OCI-LY7 (cell line): ENCODE measurements at places on chromosomes 4 and X. TPM values are rescaled to one million over a fixed set of nuclear protein-coding genes. Genes with fewer than 3 reads are reported as not detected.

The JADE3 gene
- total RNA-seq = 10.7 and 12.8 TPM in 2 replicates

DNA sequence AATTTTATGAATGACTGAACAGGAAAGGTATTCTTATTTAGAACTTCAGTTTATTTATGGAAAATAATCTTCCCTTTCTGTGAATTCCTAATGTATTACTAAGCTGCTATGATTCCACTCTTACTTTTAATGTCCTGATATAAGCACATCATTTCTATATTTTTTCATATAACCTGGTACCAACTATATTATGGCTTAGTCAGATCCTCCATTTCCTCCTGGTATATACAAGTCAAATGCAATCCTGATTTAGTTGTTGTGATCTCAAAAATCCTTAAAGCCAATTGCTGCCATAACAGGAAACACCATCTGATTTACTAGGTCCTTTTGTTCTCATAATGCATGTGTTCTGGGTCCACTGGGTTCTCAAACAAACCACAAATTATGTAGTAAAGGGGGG, 26.8 kb downstream of the TRMT2B start:
- no peak for DNase-seq

- no peak for DNase-seq
These were observed 48.8 kb upstream of the MAN2B2 start for GRCh38 chr4:6526156-6526555.

GRCh38 chr4:123265443-123265842, 131.2 kb upstream of the SPRY1 start:
- no peak for DNase-seq

DNA sequence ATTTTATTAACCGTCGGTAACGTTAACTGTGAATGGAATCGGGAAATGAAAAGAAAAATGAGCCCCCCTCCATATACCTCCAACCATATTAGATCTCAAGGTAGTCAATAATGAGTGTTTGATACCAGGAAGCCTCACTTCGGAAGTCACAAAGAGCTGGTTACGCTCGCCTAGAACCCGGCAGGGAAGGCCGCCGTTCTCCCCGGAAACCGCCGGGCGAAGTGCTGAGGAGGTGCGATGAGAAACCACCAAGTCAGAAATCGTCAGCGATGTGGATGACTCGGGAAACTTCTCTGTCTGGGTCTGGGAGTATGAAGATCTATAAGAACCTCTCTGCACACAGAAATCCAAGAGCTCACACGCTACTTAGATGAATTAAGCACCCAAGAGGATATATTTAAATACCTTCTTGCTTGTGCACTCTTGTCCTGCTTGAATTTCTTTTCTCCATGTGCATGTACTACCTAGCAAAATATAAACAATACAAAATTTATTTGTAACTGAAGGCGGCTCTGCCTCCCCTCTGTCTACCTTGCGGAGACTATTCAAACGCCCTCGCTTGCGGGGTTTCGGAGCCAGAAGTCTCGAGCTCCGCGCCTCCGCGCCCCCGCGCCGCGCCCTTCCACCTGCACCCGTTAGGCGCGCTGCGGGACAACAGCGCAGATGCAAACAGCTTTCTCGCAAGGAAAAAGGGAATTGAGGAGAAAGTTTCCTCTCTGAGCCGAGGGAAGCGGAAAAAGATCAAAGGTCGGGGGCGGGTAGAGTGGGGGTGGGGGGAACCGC, 17.8 kb downstream of the NKX6-1 start:
- no peak for DNase-seq

- no peak for DNase-seq
These were observed 65.8 kb downstream of the EPHA5 start for GRCh38 chr4:65604515-65604914.

GRCh38 chr4:9979101-9979701, 42.1 kb downstream of the SLC2A9 start:
- DNase-seq = no peak

DNA sequence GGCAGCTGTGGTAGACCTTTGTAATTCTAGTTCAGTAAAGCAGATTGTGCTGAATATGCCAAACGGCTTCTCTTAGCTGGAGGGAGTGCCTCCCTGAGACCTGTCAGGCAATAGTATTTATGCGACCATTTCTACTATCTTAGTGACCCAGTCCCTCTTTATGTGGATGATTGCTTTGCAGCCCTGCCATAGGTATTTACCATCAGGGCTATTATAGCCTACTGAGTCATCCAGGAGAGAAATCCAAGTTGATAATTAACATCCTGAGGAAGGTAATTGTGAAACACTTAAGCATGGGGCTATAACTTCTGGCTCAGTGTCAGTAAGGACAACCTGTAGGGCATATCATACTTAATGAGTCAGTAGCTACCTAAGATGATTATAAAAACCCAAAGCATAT, 103.9 kb upstream of the MAOA start:
- DNase-seq = no peak

DNA sequence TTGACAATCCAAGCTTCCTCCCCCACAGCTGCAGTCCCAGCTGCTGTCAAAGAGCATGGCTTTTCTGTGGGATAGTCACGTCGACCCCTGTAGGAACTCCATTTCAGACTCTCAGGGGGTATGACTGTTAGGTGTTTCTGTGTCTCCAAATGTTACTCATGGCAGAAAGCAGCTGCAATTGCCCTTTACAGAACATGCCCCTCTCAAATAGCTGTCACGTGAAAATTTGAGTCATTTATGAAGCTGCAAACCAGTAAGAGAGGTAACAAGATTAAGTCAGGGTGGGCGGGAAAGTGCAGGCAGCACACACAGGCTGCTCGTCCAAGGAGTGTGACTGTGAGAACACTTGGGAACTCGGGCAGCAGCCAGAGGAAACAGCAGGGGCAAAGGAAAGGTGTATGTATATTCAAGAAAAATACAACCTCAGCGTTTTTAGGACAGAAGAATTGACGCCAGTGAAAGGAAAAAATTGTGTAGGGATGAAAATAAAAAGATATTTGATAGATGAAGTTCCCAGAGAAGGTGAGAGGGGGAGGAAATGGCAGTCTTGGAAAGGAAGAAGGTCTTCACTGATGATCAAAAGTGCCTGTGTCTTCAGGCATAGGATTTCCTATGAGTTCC, 66.5 kb upstream of the TMEM184C start:
- no peak for DNase-seq

- no peak for DNase-seq
These were observed 10.2 kb upstream of the GLOD5 start for GRCh38 chrX:48751343-48751742.

DNA sequence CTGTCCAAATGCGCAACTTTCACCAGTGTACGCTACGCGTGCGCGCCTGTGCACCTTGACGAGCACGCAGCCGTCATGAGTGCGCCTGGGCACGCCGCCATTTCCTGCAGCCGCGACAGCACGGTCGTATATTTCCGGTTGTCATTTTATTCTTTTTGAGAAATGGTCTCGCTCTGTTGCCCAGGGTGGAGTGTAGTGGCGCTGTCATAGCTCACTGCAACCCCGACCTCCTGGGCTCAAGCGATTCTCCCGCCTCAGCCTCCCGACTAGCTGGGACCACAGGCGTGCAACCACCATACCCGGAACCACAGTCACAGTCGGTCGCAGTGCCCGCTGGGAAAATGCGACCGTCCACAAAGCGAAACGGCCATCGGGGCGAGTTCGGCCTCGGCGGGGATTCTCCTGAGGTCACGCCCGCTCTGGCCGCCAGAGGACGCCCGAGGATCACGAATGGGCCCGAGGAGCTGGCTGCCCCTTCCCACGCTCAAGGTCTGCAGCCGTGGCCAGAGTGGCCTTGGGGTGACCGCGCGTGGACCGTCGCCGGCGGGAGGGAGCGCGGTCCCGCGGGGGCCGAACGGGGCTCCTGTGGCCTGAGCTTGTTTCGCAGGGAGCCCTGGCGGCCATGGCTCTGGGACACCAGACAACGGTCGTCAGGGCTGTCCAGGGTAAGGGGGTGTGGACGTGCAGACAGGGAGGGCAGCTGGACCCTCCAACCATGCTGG, 23.7 kb upstream of the PNMA3 start:
- peak; percentile 50 for DNase-seq

GRCh38 chr4:99457270-99457669, 22.1 kb upstream of the ADH7 start:
- no peak for DNase-seq

DNA sequence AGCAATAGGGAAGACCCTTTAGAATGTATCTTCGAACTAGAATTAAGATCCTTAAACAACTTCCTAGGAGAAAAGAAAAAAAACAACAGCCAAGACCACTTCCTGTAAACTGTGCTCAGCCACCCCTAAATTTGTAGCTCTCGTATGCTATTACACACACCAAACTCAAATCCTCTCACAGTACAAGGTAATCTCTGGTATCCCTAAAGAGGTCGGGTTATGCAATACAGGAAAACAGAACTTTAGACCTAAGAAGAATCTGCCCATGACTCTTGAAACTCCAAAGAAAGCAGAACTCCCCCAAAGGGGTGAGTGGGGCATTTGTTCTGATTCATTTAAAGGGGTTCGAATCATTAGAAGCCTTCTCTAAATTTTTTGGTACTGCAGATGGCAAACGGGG, 170.9 kb upstream of the CASK start:
- DNase-seq = peak; percentile 5

- DNase-seq = no peak
These were observed 9.7 kb downstream of the CXorf38 start for GRCh38 chrX:40637687-40638086.

- DNase-seq = no peak
These were observed 124.4 kb downstream of the CPE start for GRCh38 chr4:165502916-165503907.

- DNase-seq = no peak
These were observed 192.0 kb downstream of the SMIM20 start for GRCh38 chr4:26105815-26106699.

DNA sequence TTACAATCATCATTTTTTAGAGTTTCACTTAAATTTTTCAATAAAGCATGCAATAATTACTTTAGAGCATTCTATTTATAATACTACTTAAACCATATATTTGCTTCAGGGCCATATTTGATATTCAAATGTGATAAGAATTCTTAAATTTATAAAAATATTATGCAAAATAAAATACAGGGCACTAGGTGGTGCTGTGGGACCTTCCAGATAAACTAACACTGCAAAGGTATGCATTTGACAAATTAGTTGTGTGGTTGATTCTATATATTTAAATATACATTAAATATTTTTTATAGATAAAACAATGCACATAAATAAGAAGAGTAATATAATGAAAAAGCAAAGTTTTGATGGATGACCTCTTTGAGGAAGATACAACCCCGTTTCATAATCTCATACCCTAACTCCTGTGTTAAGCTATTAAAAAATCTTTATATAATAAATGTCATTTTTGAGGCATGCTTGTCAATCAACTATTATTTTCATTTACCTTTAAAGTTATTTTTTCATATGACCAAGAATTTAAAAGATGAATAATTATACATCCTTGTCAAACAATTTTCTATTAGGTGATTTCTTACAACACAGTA, 128.4 kb downstream of the REELD1 start:
- DNase-seq = peak; percentile 42

The AVPR2 gene
- 0.46 TPM in 1 of 2 replicates, not detected in the other for total RNA-seq

DNA sequence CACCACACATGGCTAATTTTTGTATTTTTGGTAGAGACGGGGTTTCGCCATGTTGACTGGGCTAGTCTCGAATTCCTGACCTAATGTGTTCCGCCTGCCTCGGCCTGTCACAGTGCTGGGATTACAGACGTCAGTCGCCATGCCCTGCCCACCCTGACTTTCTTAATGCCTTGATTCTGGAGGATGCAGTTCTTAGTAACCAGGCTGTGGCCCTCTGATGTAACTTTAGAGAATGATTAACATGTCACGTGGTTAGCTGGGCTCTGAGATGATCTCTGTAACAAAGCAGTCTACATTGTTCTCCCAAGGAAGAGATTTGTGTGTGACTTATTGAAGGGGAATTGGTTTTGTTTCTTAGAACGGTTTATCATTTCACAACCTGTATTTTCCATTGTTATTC, 30.6 kb downstream of the ANK2 start:
- no peak for DNase-seq

The RAB28 gene
- 23.0 and 27.0 TPM in 2 replicates for total RNA-seq

GRCh38 chr4:55964046-55964445, 15.3 kb downstream of the CEP135 start:
- DNase-seq = no peak

DNA sequence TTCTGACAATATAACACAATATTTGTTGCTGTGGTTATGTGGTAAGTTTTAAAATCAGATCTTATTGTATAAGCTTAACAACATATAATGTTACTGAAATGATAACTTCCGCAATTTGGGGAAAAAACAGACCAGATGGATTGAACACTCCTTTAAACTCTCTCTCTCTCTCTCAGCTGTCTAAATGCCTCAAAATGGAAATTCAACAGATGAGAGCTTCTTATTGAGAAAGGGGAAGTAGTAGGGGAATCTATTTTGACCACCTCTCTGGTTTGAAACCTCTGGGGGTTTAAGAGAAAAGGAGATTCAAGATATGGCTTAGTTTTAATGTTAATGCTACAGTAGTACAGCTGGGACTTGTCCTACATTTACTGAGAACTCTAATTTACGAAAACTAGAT, 40.3 kb downstream of the DMD start:
- DNase-seq = peak; percentile 87

DNA sequence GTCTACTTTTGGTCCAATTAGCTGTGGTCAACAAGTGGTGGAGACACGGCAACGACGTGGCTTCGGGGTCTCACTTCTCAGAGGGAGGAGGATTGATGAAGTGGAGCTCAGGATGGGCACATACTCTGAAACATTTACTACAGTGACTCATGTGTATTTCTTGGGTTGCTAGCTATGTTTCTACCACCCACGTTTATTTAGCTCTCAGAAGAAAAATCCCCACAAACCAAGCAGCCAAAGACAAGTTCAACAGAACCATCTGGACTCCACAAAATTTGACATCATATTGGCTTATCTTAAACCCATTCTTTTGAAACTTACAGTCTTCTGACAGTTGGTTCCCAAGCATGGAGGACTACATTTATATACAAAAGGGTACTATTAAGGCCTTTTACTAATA, 158.0 kb downstream of the CBLL2 start:
- no peak for DNase-seq

The P2RY4 gene
- 0.21 and 0.46 TPM in 2 replicates for total RNA-seq

- DNase-seq = no peak
These were observed 464.6 kb downstream of the PCDH18 start for GRCh38 chr4:137067735-137068134.

The PAGE4 gene
- not detected in 2 replicates for total RNA-seq

The RPS3A gene
- total RNA-seq = 2,759 and 2,816 TPM in 2 replicates

DNA sequence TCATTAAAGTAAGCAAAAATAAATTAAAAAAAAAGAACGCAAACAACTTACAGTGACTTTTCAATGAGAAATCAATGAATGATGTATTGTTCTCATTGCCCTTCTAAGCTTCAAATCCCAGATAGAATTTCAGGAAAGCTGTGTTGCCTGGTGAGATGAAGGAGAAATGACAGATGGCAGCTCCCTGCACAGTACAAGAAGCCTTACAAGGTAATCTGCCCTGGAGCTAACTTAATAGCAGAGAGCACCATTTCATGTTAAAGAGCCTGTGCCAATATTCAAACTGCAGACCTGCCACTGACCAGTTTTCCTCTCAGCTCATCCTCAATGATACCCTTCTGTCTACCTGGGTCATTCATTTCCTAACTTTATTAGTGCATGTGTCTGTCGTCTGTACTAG, 54.0 kb downstream of the GC start:
- no peak for DNase-seq
